ENCODE measurements at places on chromosomes 3 and 15. TPM values are rescaled to one million over a fixed set of nuclear protein-coding genes. Genes with fewer than 3 reads are reported as not detected.

Gene SLC24A5
- not detected for total RNA-seq

DNA sequence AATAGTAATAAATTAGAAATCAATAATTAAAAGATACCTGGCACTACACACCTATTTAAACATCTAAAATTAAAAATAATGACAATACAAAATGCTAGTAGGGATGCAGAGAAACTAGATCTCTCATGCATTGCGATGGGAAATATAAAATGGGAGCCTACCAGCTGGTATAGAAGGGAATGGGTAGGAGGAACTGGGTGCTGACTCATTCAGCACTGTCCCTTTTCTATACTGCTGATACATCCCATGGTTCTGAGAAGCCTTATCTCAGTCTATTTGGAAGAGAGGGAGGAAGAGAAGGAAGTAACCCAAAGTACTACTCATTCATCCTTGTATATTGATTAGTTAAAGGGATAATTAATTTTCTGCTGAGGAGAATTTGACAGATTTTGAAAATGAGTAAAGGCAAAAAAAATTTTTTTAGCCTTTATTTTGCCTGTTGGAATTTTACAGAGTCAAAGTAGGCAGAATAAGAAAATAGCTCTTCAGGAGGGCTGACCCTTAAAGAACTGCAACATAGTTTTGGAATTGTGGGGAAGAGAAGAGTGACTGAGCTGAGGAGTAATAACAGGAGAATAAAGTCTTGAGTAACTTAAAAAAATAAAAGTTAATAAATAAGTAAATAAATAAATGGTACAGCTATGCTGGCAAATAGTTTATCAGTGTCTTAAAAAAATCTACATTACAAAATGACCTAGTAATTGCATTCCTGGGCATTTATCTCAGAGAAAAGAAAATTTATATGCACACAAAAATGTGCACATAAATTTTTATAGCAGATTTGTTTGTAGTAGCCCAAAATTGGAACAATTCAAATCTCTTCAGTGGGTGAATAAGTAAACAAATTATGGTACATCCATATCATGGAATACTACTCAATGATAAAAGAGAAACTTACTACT lies 15.3 kb upstream of the BHLHE40 start:
- no peak for ATAC-seq

DNA sequence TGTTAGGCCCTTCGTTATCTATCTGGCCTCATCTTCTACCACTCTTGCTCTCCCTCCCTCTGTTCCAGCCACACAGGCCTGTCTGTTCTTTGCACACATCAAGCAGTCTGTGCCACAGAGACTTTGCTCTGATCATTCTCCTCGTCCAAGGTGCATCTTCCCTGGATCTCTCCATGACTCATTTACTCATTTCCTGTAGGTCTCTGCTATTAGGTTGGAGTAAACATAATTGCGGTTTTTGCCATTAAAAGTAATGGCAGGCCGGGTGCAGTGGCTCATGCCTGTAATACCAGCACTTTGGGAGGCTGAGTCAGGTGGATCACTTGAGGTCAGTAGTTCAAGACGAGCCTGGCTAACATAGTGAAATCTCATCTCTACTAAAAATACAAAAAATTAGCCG lies 9.5 kb upstream of the C3orf49 start:
- ATAC-seq: no peak

GRCh38 chr3:156298014-156298413 lies 177.6 kb downstream of the KCNAB1 start:
- ATAC-seq: no peak

DNA sequence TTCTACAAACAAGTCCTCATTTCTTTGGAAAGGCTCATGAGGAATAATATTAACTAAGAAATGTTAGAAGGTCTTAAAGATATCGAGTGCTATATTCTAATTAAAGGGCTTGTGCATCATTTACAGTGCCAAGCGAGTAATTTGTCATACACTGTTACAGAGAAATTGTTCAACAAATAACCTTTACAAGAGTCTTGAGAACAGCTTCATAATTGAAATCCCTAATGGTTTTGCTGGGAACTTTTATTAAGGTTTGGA lies 209.5 kb downstream of the MECOM start:
- no peak for ATAC-seq

Gene FANCD2OS
- total RNA-seq: not detected

GRCh38 chr3:9037144-9037711 lies 74.0 kb upstream of the RAD18 start:
- peak; percentile 73 for ATAC-seq

DNA sequence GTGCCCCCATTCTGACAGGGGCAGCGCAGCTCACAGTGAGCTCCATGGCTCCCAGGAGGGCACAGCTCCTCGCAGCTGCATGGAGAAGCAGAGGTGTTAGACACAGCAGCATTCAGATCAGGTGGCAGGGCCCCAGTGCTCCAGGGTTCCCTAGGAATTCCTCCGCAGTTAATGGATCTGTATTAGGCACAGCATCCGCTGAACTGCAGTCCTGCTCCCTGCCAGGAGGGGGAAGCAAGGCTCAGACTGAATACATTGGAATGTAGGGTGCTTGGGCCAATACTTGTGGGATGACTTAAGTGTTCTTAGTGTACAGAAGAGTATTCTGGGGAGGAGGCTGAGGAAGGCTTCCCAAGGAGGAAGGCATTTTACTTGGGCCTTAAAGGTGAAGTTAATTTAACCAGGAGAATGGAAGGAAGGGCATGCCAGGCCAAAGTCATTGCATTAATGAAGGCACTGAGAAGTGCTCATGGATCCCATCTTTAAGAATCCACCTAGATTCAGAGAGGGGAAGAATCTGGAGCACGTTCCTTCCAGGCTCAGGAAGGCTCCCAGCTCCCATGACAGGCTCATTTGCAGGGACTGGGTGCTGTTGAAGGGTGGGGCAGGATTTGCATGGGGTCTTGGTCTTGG lies 111.6 kb downstream of the RAB11A start:
- ATAC-seq: no peak

DNA sequence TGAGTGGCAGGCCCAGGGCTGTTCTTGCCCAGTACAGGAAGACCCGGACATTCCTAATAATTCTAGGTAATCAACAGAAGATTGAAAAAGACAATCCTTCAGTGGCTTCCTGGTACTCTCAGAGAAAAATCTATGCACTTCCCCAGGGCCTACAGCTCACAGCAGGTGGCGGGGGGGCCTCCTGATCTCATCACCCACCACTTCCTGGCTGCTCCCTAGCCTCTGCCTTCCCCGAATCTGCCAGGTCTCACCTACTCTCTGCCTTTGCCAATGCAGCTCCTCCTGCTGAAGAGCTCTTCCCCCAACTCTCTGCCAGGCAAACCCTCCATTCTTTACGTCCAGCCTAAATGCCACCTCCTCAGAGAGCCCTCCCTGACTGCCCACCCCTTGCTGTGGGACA lies 37.5 kb downstream of the EHD4 start:
- ATAC-seq: peak; percentile 23

Gene GOLGA8T
- not detected for total RNA-seq
